SHP77 treated with DMSO at 0.1 percent for 48 hours (cell line): ENCODE measurements at places on chromosomes 12 and 14.
A peak's percentile ranks its signal among the peaks of the same experiment; 100 is the strongest.

- no peak for DNase-seq
Observed at GRCh38 chr12:29726741-29727348, 56.9 kb downstream of the TMTC1 start.

GRCh38 chr12:21248679-21249078, 86.0 kb downstream of the SLCO1A2 start:
- DNase-seq = no peak

GRCh38 chr14:104689881-104690711, 678 bp downstream of the INF2 start:
- no peak for DNase-seq

GRCh38 chr12:18139989-18140596, 50.1 kb upstream of the RERGL start:
- DNase-seq = no peak

GRCh38 chr14:94779713-94780112, 9.8 kb upstream of the GSC start:
- no peak for DNase-seq

DNA sequence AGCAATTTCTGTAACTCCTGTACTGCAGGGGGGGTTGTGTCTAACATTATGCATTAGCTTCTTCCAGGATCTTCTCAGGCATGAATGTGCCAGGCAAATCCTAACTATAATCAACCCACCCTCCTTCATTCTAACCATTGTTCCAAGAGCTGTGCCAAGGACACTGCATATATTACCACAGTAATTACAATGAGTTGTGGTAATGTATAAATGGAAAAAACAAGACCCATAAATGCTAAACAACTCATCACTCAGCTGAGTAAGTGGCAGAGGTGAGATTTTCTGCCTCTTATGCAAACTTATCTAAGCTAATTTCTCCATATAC, 80.6 kb downstream of the PRKD1 start:
- no peak for DNase-seq

DNA sequence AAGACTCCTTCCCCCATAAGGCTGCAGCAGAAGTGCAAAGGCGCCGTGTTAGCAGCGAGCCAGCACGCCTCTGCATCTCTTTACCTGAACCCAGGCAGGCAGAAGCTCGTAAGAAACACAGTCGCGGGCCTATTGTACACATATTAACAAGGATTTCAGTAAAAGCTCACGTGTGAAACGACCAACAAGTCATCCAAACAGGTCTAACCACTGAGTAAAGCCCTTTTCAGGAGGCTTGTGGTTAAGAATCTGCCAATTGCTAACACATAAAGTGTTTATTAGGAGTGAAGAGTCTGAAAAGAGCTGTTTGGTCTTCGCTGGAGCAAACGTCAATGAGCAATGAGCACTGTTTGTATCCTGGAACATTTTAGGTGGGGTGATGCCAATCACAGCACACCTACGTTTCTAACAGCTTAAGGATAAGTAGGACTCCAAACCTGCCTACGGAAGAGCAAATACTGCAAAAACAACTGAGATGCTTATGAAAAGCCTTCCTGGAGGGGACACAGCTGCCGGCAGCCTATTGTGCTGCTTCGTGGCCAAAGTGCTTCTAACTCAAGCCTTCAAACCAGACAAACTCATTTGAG, 43.1 kb downstream of the PRKAB1 start:
- no peak for DNase-seq

DNA sequence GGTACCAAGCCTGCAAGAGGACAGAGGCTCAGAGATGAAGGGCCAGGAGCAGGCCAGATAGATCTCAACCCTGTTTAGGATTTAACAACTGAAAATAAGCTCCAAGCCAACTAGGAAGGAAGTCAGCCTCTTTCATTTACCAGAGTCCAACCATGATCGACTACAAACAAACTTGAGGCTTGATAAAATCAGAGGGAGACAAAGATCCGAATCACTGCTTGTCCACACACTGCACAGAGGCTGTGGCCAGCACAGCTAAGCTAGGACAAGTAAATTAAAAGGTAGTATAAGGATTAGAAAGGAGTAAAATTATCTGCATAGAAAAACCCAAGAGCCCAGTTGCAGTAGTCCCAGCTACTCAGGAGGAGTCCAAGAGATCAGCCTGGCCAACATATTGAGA, 40.3 kb downstream of the FAM222A start:
- DNase-seq = no peak

- no peak for DNase-seq
Observed at GRCh38 chr14:73325630-73326299, 88.5 kb downstream of the PAPLN start.

DNA sequence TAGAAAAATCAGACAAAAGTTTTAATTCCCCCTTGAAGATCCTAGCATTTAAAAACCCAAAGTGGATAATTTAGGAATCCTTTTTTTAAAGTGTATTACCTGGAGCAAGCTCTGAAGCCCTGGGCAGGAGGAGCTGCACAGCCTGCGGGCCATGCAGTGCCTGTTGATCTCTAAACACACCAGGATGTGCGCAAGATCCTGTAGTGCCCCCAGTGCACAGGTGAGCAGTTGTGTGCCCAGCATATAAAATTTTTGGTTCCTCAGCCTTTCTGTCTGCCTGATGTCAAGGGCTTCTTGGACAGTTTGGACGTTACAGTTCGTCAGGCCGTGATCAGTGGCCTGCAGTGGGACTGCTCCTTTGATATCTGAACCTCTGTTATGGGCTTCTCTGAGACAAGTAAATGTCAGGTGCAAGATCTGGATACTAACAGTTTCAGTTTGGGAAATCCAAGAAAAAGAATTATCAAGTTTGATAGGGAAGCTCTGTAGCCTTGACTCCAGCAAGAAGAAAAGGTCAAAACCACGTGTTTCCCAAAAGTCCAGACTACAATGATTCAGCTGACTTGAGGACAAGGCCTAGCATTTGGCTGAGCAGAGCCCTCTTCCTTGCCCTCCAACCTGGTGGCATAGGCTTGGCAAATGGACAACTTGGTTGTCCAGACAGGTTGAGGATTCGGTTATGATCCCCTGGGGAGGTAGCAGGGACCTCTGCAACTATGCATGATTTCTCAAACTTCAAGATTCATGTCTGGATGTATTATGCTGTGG, 1.0 kb downstream of the ATXN7L3B start:
- DNase-seq = no peak

GRCh38 chr14:33061667-33062325, 123.1 kb downstream of the NPAS3 start:
- no peak for DNase-seq

DNA sequence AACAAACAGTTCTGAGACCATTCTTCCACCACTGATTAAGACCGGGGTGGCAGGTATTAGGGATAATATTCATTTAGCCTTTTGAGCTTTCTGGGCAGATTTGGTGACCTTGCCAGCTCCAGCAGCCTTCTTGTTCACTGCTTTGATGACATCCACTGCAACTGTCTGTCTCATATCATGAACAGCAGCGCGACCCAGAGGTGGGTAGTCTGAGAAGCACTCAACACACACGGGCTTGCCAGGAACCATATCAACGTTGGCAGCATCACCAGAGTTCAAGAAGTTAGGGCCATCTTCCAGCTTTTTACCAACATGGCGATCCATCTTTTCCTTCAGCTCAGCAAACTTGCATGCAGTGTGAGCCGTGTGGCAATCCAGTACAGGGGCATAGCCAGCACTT, 16.9 kb downstream of the AEBP2 start:
- no peak for DNase-seq

DNA sequence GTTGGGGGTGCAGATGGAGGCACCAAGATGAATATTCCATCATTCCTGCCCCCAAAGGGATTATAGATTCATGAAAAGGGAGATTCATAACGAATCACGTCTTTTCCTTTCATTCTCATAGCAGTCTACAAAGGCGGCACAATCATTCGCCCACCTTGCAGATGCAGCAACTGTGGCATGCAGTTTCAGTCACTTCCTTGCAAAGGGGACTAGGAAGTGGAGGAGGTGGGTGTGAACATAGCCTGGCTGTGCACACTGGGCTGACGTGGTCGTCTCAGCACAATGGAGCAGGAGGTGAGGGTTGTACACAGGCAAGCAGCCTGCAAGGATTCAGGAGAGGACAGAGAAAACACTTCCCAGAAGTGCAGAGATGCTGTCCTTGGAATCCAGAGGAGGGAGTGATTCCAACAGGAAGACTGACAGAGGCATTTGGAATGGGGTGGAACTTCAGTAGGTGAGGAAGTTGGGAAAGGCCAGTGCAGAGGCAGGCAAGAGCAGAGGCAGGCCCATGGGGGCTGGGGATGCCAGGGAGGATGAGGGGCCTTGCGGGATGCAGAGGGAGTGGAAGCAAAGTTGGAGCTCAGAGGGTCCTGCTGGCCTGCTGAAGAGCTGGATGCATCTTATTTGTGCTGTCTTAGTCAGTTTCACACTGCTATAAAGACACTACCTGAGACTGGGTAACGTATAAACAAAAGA, 21.9 kb upstream of the PPP2R5C start:
- no peak for DNase-seq

DNA sequence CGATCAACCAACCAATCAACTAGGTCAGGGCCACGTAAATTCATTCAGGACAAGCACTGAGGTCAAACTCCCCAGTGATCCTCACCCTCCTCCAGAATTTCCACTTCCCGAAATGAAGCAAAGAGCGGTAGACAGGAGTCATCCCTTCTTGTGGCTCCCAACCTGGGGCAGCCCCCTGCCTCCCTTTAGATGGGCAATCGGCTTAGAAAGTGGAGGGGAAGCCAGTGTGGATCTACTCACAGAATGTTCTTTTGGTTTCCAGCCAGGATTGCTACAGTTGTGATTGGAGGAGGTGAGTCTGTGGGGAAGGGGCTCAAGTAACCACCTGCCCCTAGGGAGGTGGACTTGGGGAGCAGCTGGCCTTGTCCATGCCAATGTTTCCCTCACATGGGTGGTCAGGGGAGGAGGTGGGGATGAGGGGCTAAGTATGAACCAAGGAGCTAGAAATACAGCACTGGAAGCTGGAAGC, 4.1 kb downstream of the IFI27 start:
- DNase-seq = no peak

- no peak for DNase-seq
Observed at GRCh38 chr14:36508418-36509068, 11.5 kb downstream of the NKX2-1 start.

DNA sequence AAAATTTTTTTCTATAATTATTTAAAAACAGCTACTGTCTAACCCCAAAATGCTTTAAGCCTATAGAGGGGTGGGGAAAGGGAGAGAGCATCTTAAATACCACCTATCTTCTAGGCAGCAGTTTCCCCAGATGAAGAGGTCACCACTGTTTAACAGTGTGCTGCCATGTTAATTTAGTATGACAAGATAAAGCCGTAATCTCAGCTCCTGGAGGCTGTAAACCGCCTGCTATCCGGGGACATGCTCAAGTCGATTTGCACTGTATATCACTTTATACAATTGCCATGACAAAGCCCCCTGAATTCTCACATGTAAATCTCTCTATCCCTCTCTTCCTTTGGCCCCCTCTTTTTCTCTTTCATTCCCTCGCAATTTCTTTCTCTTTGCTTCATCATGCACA, 68.5 kb downstream of the SOX5 start:
- DNase-seq = no peak

DNA sequence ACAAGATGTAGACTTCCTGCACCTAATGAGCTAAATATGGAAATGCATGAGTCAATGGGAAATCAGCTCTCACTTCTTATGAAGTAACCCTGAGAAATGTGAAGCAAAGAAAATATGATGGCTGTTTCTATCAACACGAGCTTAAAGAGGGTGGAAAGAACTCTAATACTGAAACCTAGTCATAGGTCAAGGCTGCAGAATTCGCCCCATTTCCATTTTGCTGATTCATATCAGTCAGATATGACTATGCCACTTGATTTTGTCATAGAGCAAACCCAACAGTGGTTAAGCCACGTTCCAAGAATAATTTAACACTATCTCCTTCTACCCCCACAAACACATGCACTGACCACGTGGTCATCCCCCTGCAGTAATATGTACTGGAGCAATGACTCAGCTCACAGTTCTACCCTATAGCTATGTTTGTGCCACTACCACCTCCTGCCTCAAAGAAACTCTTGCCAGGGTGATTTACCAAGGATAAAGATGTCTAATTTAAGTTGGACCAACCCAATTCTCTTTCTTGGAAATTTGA, 157.5 kb downstream of the TMTC3 start:
- no peak for DNase-seq

- DNase-seq = no peak
Observed at GRCh38 chr14:103692159-103692558, 23.1 kb downstream of the XRCC3 start.

DNA sequence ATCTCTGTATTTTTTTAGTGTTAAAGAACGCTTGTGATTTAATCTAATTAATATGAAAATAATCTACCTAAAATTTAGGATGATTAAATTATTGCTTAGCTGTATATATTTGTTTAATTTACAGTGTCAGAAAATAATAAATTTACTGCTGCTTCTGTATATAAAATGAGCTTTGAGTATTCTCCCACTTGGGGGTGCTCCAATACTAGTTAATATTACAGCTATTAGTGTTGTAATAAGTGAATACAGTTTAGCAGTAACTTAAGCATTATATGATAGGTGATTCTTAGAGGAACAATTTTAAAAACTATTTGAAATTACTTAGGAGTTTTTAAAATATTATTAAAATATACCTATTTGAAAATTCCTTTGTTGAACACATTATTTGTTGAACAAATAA, 62.2 kb downstream of the PAPOLA start:
- no peak for DNase-seq

- peak; percentile 100 for DNase-seq
Observed at GRCh38 chr14:20461225-20462141, at the start of gene PIP4P1. Gene PIP4P1 (minus strand): TSS chr14:20461434. CDS start chr14:20461325, 109 bp downstream.

DNA sequence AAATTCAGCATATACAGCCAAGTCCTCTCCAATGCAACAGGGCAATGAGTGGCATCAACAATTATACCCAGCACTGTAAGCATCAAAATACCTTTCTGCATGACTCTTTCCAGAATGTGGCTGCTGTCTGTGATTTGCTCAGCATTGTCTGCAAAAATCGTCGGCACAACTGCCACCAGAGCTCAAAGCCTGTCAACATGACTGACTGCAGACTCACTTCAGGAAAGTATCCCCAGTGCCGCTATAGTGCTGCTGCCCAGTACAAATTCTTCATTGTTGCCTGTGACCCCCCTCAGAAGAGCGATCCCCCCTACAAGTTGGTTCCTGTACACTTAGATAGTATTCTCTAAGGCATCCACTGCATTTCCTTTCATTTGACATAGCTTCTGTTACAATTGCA, 735 bp downstream of the RNASE6 start:
- no peak for DNase-seq

- DNase-seq = no peak
Observed at GRCh38 chr14:47186486-47186885, 488.9 kb downstream of the MDGA2 start.

DNA sequence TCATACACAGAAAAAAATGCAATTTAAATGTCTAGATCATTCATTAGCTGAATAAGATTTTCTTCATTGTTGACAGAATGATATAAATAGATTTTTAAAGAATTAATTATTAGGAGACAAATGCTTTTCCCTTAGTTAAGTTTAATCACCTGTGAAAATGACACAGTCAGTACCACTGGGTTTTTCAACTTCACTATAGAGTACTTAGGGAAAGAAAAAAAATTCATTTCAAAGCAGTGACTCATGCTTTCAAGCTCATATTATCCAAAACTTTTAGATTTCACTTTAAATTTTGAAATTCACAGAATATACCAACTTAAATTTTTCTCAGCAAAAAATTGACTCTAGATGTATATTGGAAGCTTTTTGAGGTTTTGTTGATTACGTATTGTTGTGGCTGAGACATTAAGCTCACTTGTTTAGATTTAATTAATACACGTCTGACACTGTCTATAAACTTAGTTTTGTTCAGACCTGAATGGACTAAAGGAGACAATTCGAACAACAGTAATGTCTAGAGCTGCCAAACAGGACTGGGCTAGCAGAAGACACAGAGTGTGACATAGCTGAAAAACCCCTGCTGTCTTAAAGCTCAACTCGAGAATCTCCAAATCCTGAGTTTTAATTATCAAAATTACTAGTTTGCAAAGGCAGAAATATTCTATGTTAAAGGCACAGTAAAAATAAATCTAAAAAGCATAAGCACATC, 1.6 kb downstream of the MGAT4C start:
- no peak for DNase-seq
